Mammary microvascular endothelial cell (primary cell): ENCODE measurements at places on chromosomes 3 and 15. TPM values are rescaled to one million over a fixed set of nuclear protein-coding genes. Genes with fewer than 3 reads are reported as not detected.

Gene UBE2E1
- 99.5 and 141 TPM in 2 replicates for total RNA-seq

Gene SUCNR1
- total RNA-seq, result not detected in 2 replicates

Gene USP4
- total RNA-seq, result 10.6 and 11.8 TPM in 2 replicates

Gene EXD1
- not detected in 2 replicates for total RNA-seq

Gene DAZL
- total RNA-seq, result not detected in 2 replicates

Gene LDHAL6B
- not detected in 2 replicates for total RNA-seq

Gene CCDC13
- not detected in 2 replicates for total RNA-seq

Gene HTR3E
- not detected in 2 replicates for total RNA-seq

Gene C3orf49
- not detected in 2 replicates for total RNA-seq

Gene SELENOT
- total RNA-seq, result 170 and 211 TPM in 2 replicates

Gene RGMA
- not detected in 2 replicates for total RNA-seq

Gene UBAP1L
- total RNA-seq, result 0.20 and 1.3 TPM in 2 replicates

Gene DPPA2
- total RNA-seq, result not detected in 2 replicates

Gene SLC28A2
- not detected in 2 replicates for total RNA-seq

Gene SPATA12
- total RNA-seq, result 0.13 and 0.15 TPM in 2 replicates

Gene AGBL1
- total RNA-seq, result not detected in 2 replicates

Gene IL20RB
- total RNA-seq, result 0.07 TPM in 1 of 2 replicates, not detected in the other

Gene PTX3
- total RNA-seq, result 246 and 258 TPM in 2 replicates

Gene MASP1
- 0.13 TPM in 1 of 2 replicates, not detected in the other for total RNA-seq

Gene KIF15
- 10.7 and 13.8 TPM in 2 replicates for total RNA-seq

Gene SAMD7
- not detected in 2 replicates for total RNA-seq

Gene LMAN1L
- not detected in 2 replicates for total RNA-seq
